ENCODE measurements at places on chromosomes 2 and 18. TPM values are rescaled to one million over a fixed set of nuclear protein-coding genes. Genes with fewer than 3 reads are reported as not detected.

TOGARAM2 gene
- 43.9 TPM for total RNA-seq

GKN1 gene
- not detected for total RNA-seq

LINC00305 gene
- not detected for total RNA-seq

SERPINB13 gene
- total RNA-seq: not detected

OBSL1 gene
- 190 TPM for total RNA-seq

GBX2 gene
- not detected for total RNA-seq

DNA sequence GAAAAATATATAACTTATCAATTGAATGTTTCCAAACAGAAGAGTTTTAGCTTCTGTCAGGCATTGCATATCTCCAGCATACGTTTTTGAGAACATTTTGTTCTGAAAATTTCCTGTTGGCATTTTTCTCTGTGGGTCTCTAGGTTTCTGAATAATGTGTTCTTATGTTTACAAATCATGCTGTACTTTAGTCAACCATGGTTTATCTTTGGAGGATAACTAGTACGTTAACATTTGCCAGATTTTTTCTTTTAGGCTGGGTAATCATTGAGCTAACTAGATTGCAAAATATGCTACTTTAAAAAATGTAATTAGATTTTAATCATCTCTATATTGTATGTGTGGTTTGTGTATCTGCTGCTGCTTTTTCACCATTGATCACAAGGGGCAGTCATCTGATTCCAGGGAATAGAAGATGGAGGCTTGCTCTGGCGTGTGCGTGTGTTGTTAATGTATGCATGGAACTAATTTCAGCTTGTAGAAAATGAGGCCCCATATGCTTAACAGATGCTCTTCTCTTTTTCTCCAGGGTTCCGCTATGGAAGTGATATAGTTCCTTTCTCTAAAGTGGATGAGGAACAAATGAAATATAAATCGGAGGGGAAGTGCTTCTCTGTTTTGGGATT, 21.3 kb downstream of the XRCC5 start:
- DNase-seq: no peak

TSGA10 gene
- 4.7 TPM for total RNA-seq

DNA sequence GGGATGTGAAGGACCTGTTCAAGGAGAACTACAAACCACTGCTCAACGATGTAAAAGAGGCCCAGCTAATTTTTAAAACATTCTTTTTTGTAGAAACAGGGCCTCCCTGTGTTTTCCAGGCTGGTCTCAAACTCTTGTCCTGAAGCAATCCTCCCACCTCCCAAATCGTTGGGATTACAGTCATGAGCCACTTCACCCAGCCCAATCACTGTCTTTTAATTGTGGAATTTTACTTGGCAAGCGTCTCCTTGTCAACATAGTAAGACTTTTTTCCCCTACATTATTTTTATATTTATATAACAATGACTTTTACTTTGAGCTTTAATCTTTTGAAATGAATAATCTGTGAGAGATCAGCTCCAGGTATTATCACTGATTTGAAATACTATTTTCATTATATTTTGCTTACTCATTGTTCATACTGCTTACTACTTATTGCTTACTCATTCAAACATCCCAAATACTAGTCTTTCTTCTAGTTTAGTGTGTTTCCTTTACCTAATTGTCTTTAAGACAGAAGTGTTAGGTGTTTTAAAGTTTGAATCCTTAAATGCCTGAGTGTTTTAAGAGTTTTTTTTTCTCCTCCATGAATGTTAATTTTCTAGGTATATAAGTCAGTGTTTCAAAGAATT, 48.9 kb downstream of the PTPN4 start:
- DNase-seq: no peak

- DNase-seq: no peak
Observed at GRCh38 chr2:186503827-186504606, 18.0 kb downstream of the ZC3H15 start.

DNA sequence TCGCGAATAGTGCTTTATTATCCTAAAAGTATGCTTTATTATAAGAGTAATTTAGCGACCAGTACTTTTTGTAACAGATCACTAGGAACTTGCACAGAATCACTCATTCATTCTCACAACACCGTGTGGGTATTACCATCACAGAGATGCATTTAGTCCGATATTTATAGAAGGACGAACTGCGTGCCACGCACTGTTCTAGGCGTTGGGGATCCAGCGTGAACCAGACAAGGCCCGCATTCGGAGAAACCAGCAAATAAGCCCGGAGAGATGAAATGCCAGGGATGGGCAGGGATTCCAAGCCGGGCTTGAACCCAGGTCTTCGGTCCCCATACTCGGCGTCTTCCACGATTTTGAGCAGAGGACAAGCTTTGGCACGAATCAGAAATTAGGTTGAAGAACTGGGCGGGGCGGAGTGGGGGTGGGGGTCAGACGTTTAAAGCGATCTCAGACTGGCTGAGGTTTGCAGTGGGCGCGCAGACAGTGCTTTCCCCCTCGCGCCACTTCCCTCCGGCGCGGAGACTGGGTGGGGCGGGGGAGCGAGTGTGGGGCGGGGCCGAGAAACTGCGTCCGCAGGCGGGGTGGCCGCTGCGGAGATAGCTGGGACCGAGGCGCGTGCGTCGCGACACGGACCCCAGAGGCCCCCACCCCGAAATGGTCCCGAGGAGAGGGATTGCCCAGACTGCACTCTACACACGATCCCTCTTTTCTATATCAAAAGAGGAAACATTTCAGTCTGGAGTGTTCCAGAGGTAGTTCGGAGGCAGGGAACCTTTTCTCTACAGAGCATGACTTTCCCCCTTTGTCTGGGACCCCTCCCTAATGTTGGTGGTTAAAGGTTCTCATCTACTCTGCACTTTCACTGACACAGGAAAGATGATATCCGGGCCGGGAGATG, 1.1 kb upstream of the CXCR4 start:
- peak; percentile 73 for DNase-seq

GRCh38 chr2:113242327-113242726, 36.4 kb downstream of the PAX8 start:
- DNase-seq: no peak

- no peak for DNase-seq
Observed at GRCh38 chr2:188787658-188788240, 186.4 kb upstream of the COL3A1 start.

ABCG8 gene
- not detected for total RNA-seq

DNA sequence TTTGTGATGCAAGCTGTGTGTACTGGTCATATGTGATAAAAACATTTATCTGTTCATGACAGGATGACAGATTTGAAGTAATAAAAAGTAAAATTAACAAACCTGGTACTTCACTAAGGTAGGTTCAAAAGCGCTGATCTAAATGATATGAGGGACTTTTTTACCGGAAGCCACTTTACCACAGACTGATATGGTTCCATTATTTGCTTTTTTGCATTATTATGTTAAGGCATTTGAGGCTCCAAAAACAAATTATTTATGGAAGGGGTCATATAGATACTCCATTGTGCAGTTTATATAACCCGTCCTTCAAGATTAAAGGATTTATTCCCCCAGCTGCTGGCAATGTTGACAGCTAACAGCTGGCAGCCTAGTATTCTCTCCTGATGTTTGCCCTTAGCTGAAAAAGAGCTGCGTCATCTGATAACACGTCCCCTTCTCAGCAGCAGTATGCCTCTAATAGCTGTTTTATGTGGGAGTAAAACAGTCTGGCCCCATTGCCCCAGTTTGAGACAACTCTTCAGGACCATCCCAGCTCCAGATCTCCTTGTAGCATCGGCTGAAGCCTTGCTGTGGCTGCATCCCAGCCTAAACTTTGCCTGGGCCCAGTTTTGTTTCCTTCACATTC, 84.8 kb upstream of the XIRP2 start:
- DNase-seq: no peak

DNA sequence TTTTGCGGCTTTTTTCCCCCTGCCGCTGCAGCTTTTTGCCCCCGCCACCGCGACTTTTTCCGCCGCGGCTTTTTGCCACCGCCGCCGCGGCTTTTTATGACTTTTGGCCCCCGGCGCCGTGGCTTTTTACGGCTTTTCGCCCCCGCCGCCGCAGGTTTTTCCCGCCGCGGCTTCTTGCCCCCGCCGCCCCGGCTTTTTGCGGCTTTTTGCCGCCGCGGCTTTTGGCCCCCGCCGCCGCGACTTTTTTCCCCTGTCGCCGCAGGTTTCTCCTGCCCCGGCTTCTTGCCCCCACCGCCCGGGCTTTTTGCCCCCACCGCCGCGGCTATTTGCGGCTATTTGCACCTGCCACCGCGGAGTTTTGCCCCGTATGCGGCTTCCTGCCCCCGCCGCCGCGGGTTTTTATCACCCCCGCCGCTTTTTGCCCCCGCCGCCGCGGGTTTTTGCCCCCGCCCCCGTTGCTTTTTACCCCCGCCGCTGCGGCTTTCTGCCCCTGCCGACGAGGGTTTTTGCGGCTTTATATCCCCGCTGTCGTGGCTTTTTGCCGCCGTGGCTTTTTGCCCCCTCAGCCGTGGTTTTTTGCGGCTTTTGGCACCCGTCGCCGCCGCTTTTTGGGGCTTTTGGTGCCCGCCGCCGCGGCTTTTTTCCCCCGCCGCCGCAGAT, 2750.9 kb downstream of the RPIA start:
- peak; percentile 31 for DNase-seq

DOCK10 gene
- total RNA-seq: 2.3 TPM

BCL2 gene
- total RNA-seq: 7.7 TPM

ZBTB7C gene
- total RNA-seq: 2.1 TPM

IGFBP2 gene
- 50.7 TPM for total RNA-seq

GCC2 gene
- 23.9 TPM for total RNA-seq

GRCh38 chr2:241219030-241219382, 30.5 kb downstream of the ANO7 start:
- DNase-seq: no peak

GRCh38 chr2:199261936-199262335, 195.8 kb downstream of the SATB2 start:
- no peak for DNase-seq

DNA sequence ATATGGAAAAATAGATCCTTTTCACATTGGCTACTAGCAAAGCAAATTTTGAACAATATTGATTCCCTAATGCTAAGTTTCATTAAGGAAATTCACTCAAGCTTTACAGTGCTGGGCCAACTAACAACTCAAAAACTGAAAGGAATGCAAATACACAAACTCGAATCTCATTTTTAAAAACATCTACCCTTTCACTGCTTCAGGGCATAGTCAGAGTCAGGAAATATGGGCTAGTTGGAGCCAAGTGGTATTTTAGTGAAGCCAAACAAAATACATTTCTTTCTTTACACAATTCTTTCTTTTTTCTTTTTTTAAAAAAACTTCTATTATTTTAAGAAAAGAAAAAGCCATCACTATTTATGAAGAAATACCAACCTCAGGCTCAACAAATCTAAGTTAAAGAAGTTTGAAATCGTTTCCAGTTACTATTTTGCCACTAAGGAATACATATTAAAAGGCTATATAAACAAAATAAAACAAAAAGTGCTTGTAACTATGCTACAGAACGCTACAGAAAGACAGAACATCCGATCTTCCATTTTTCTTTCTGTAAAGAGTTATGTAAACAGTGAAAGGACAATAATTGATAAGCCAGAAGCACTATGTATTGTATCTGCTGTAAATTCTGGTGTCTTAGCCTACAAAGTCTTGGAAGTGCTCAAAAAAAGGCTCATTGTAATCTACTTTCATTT, 113.6 kb upstream of the STK17B start:
- no peak for DNase-seq

KANSL3 gene
- total RNA-seq: 30.9 TPM

DNA sequence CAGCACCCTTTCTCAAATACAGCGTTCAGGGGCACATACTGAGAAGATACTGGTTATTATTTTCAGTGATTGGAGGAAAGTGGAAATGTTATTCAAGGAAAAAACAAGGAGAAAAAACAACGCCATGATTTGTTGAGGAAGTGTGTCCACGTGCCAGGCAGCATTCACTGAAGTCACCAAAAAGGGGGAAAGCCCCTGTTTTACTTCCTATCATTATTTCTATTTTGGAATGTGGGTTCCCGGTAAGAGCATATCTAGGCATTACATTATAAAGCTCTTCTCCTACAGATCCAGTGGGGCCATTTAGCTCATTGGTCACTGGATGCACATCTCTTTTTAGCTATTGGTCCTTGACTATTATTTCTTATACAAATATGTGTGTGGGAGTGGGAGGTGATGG, 518.7 kb downstream of the TXNL1 start:
- DNase-seq: no peak

ALK gene
- not detected for total RNA-seq

Measured in left ventricle myocardium superior (tissue), 1 donor.